Effector CD8-positive, alpha-beta T cell (primary cell): ENCODE measurements at places on chromosomes 12 and 14.

DNA sequence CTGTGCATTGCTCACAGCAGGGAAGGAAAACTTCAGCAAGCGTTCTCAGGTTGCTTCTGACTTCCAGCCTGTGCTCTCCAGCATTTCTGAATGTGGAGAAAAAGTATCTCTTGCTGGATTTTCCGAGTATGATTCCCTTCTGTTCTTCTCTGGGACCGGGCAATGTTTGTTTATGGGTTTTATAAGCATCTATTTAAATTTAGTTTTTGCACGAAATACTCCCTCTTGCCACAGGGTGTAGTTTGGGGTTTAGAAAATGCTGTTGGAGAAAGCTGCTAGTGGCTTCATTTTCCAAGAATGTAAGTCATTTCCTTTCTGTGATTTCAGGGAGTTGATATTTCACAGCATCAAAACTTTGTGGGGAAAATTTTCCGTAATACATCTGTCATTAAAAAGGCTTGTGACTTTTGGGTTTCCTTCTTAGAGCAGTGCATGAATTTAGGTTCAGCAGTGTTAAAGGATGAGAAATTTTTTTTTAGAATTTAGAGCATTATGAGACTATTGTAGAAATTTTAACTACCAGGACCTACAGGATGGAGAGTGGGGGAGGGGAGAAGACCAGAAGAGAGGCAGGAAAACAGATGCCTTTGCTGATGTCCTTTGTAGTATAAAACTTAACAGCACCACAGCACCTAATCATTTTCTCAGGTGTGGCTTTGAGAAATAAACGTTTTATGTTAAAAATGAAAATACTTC, 1.5 kb downstream of the FRMD6 start:
- DNase-seq: no peak

DNA sequence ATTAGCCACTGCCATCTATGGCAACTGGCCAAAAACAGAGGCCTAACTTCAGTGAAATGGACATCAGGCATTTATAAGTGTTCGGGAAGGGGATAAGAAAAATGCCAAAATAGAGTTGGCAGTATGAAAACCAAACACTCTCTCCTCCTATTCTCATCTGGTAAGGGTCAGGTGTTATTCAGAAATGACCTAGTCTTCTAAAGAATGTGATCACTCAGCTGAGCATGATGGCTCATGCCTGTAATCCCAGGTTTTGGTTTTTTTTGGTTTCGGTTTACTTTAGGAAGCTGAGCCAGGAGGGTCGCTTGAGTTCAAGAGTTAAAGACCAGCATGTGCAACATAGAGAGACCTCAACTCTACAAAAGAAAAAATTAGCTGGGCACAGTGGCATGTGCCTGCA, 170.3 kb downstream of the GRIN2B start:
- no peak for DNase-seq

GRCh38 chr12:13079440-13079906, 24.0 kb downstream of the GSG1 start:
- DNase-seq: no peak

DNA sequence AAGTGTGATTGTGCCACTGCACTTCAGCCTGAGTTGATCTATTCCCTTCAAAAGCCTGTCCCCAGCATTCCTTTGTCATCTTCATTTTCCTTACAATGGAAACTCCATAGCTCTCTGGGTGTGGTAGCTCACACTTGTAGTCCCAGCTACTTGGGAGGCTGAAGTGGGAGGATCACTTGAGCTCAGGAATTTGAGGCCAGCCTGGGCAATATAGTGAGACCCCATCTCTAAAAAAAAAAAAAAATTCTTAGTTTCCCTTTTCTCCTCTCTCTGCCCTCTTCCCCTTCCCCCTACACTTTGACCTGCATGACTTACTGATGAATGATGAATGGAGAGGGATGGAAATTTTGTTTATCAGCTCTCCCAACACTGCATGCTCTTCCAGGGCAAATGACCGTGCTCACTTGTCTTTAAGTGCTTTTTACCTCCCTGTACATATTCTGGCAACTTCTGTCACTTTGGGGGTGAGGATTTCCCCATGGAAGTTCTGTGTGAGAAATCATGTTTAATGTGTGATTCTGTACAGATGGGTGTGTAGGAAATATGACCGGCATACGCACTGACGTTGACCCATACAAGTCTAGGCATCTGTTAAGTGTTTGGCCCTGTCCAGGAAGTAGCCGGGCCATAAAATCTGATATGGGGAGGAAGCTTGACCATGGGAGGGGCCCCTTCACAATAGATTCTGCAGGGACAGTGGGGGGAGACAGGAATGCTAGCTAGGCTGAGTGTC, 65.4 kb downstream of the ZFP36L1 start:
- no peak for DNase-seq

DNA sequence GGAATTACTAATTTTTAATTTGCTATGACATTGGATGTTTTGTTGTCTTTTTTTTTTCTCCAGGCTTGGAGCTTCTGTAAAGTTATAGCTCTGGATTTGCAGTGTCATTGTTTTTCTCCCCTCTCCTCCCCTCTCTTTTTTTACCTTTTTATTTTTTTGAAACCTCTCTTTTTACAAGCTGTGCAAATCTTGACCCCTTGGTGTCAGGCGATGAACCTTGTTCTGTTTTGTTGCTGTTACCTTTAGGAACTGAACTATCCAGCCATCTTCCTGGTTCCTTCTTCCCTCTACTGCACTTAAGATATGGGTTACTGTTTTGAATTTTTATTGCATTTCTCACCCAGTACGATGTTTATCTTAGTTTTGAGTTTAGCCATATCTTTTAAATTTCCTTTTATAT, 13.7 kb downstream of the KTN1 start:
- no peak for DNase-seq

DNA sequence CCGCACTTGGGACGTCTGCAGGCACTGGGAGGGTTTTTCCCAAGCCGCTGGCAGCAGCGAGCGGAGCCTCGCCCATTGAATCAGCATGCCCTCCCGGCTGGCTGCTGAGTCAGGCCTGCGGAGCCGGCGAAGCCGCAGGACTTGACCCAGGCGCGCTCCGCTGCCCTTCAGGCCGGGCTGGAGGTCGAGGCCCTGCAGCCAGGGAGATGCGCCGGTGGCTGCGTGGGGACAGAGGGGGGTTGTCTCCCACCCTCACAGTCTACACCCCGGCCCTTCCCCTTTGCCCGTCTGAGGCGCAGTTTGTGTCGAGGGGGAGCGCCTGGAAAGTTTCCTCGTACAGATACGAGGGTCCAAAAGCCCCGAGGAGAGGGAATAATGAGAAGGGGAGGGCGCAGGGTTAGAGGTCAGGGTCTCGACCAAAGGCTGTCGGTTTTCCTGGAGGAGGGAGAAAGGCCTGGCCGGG, 759 bp upstream of the KLC1 start:
- no peak for DNase-seq

DNA sequence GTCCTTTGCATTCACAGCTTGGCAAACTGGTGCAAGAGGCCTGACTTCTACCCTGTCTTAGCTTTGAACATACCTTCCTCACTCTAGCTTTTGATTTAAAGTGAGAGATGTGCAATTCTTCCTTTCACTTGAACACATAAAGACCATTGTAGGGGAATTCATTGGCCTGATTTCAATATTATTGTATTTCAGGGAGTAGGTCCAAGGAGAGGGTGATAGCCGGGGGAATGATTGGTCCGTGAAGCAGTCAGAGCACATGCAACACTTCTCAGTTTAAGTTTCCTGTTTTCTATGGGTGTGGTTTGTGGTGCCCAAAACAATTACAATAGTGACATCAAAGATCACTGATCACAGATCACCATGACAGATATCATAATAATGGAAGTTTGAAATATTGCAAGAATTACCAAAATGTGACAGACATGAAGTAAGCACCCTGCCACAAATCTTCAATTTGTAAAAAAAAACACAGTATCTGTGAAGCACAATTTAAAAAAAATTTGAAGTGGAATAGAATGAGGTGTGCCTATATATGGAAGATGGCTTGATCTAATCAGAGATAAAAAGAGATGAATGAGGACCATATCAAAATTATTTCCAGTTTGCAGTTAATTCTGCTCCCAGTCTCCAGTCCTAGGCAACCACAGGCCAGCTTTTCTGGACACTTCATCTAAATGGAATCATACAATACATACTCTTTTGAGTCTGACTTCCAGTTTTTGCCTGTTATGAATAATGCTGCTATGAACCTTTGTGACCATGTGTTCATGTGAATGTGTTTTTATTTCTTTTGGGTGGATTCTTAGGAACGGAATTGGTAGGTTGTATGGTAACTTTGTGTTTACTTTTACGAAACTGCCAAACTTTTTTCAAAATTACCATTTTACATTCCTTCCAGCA, 23.2 kb downstream of the BORCS5 start:
- no peak for DNase-seq

GRCh38 chr12:54147186-54147585, 41.6 kb downstream of the SMUG1 start:
- DNase-seq: no peak

DNA sequence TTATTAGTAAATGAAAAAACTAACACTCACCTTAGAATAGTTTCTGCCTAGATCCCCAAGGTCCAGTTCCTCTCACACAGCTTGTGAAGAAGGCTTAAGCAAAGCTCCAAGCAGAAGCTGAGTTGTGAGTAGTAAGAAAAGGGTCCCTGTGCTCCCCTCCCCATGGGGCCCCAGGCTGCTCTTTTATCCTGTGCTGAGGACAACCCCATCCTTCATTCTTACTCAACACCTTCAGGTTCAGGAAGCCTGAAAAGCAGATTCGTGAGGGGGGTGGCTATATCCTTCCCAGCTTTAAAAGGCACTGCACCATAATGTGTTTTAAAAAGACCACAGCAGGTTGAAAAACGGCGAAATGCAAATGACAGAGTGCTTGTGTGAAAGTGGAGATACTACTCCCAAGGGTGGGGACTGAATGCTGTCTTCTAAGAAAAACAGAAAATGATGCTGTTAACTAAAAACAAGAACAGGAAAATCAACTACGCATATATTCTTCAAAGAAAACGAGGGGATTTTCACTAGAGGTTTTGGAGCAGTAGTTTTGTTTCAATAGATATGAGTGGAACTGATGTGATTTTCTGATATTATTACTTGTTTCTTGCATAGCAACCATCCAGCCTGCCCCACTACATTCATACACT, 182.7 kb downstream of the KTN1 start:
- no peak for DNase-seq

GRCh38 chr12:119440803-119441360, 106.4 kb downstream of the CCDC60 start:
- no peak for DNase-seq

DNA sequence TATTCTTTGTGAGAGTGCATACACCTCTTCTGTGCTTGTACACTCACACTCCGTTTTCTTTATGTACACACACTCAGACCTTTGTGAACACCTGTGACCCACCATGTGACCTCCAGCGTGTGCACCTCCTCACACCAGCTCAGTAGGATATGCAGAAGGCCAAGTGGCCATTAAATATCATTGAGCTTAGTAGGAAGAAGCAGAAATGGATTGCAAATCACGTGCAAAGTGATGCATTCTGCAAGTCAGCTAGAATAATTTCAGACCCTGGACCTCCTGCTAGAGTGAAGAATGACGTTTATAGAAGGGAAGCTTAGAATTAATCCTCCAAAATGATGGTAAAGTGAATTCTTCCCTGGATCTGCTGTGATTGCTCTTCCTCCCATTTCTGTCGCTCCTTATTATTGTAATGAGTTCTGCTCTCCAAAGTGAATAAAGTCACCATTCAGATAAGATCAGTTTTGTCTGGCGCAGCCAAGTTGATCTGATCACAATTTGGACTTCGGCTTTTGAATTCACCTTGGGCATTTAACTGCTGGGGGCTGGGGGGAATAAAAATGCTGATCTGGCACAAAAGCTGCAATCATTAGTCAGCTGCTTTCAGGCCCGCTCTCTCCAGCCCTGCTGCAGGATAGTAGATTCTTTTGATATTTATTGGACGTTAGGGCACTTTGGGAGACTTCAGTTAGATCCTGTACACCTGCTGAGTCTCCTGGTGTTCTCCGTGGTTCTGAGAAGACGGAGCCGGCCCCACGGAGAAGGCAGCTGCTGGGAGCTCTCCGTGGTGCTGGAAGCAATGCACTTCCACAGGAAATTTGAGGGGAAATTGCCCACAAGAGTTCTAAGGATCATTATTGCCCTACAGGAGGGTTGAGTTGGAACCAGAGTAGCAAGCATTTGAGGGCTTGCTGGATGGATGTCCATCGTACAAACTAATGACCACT, 12.4 kb upstream of the NRXN3 start:
- DNase-seq: no peak

- DNase-seq: no peak
Measured at GRCh38 chr14:76904100-76904739, 78.0 kb downstream of the LRRC74A start.

- no peak for DNase-seq
Measured at GRCh38 chr14:103143506-103143905, 20.2 kb downstream of the TNFAIP2 start.

- peak; percentile 13 for DNase-seq
Measured at GRCh38 chr12:117025481-117026151, 73.6 kb downstream of the TESC start.
